ENCODE measurements at places on chromosomes 4 and X. TPM values are rescaled to one million over a fixed set of nuclear protein-coding genes. Genes with fewer than 3 reads are reported as not detected.

CCSER1 gene
- total RNA-seq: not detected

GRCh38 chrX:109632906-109633504 is 8.0 kb upstream of the KCNE5 start:
- H3K4me3 ChIP-seq: no peak overlapping the region
- peaks cover 12% of the 10 kb centered on the region for H3K36me3 ChIP-seq
- H3K27ac ChIP-seq: no peak overlapping the region
- peaks cover 3% of the 10 kb centered on the region for H3K4me1 ChIP-seq
- no peak for DNase-seq

DNA sequence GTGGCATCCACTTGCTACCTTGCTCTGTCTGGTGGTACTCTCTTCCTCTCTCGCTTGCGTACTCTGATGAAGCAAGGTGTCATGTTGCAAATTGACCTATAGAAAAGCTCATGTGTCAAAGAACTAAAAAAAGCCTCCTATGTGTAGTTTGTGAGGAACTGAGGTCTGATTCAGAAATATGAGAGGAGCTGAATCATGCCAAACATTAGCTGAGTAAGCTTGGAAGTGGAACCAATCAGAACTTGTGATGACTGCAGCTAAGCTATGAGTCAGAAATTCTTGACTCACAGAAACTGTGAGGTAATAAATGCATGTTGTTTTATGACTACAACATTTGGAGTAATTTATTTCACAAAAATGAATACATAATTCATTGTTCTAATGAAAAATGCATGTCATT is 2138.8 kb downstream of the PCDH7 start:
- no peaks in the 10 kb centered on the region for H3K4me1 ChIP-seq
- DNase-seq: no peak
- H3K36me3 ChIP-seq: no peaks in the 10 kb centered on the region
- H3K27ac ChIP-seq: no peak overlapping the region
- H3K4me3 ChIP-seq: no peak overlapping the region
- no peaks in the 10 kb centered on the region for H3K27me3 ChIP-seq

GRCh38 chr4:147012059-147012707 is 66.5 kb upstream of the TTC29 start:
- no peak for DNase-seq
- no peak overlapping the region for H3K4me3 ChIP-seq
- no peaks in the 10 kb centered on the region for H3K36me3 ChIP-seq
- H3K4me1 ChIP-seq: no peaks in the 10 kb centered on the region
- peaks cover 2% of the 10 kb centered on the region for H3K27me3 ChIP-seq
- H3K27ac ChIP-seq: no peak overlapping the region

- no peak for DNase-seq
- no peaks in the 10 kb centered on the region for H3K36me3 ChIP-seq
- H3K27me3 ChIP-seq: peaks cover 2% of the 10 kb centered on the region
- H3K4me1 ChIP-seq: no peaks in the 10 kb centered on the region
These were observed 137.4 kb downstream of the BMP15 start for GRCh38 chrX:51047950-51048349.

DCTD gene
- 125 TPM for total RNA-seq

GRCh38 chrX:2483398-2484060 is 17.2 kb downstream of the DHRSX start:
- peaks cover 30% of the 10 kb centered on the region for H3K36me3 ChIP-seq
- H3K27me3 ChIP-seq: no peaks in the 10 kb centered on the region
- DNase-seq: no peak
- H3K4me1 ChIP-seq: no peaks in the 10 kb centered on the region

- peaks cover 2% of the 10 kb centered on the region for H3K27me3 ChIP-seq
- no peak overlapping the region for H3K4me3 ChIP-seq
- H3K4me1 ChIP-seq: no peaks in the 10 kb centered on the region
- no peaks in the 10 kb centered on the region for H3K36me3 ChIP-seq
- H3K27ac ChIP-seq: no peak overlapping the region
- DNase-seq: no peak
These were observed 315.8 kb downstream of the MID1IP1 start for GRCh38 chrX:39117101-39117500.

DNA sequence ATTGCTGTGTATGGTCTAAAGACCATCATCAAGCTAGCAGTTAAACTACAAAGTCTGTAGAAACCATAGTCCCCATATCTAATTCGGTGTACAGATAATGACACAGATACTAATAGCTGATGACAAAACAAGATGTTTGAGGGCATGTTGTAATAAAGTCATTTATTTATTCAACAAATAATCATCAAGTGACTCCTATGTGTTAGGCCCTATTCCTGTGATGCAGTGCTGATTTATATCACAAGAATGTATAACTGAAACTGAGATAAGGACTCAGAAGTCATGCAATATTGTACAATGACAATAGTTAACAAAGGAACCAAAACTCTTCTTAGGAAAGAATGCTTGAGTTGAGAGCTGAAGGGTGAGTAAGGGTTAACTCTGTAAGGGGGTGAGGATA is 315.0 kb upstream of the NR3C2 start:
- DNase-seq: no peak
- H3K27me3 ChIP-seq: no peaks in the 10 kb centered on the region
- no peak overlapping the region for H3K27ac ChIP-seq
- H3K4me1 ChIP-seq: no peaks in the 10 kb centered on the region
- no peak overlapping the region for H3K4me3 ChIP-seq

GRCh38 chr4:30370105-30370504 is 350.1 kb upstream of the PCDH7 start:
- no peak overlapping the region for H3K27ac ChIP-seq
- DNase-seq: no peak
- H3K27me3 ChIP-seq: no peaks in the 10 kb centered on the region
- no peaks in the 10 kb centered on the region for H3K4me1 ChIP-seq
- no peaks in the 10 kb centered on the region for H3K36me3 ChIP-seq

DNA sequence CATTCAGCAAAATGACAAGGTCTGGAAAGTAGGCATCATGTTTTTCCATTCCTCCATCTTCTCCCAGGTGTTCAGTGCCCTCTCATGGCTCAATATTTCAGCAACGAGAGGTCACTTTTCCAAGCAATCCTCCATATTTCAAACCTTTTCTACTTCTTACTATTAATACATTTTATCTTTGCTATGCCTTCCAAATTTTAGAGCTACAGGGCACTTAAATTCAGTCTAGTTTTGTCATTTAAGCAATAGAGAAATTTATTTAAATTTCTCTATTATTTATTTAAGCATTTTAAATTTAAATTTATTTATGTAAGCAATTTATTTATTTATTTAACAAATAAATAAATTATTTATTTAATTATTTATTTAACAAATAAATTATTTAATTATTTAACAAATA is 305.1 kb upstream of the ANXA10 start:
- no peak overlapping the region for H3K4me3 ChIP-seq
- H3K4me1 ChIP-seq: no peaks in the 10 kb centered on the region
- no peak overlapping the region for H3K27ac ChIP-seq
- DNase-seq: no peak
- H3K36me3 ChIP-seq: no peaks in the 10 kb centered on the region
- H3K27me3 ChIP-seq: no peaks in the 10 kb centered on the region

YTHDC1 gene
- 83.9 TPM for total RNA-seq

DNA sequence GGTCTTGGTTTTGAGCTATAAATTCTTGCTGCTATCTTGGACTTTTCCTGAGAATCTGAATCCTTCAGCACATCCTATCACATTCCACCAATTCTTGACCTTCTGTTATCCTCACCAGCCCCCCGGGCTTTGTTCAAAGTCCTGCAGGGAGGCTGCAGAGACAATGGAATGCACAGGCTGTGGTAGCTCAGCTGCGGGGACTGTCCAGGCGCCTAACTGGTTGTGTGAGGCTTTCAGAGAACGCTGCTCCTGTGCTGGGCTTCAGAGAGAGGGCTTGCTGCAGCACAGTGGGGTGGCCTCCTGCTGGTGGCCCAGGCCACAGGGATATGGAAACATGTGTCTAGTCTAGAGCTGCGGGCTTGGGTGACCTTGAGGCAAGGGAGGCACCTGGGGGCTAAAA is 196.3 kb upstream of the GATB start:
- H3K4me1 ChIP-seq: no peaks in the 10 kb centered on the region
- H3K36me3 ChIP-seq: no peaks in the 10 kb centered on the region
- DNase-seq: no peak
- no peak overlapping the region for H3K27ac ChIP-seq
- H3K27me3 ChIP-seq: no peaks in the 10 kb centered on the region

GRCh38 chr4:154329268-154329868 is 162.2 kb downstream of the DCHS2 start:
- H3K4me3 ChIP-seq: no peak overlapping the region
- peaks cover 12% of the 10 kb centered on the region for H3K4me1 ChIP-seq
- no peaks in the 10 kb centered on the region for H3K36me3 ChIP-seq
- peaks cover 30% of the 10 kb centered on the region for H3K27me3 ChIP-seq

GRCh38 chr4:154564311-154564710 is 1.5 kb downstream of the FGB start:
- DNase-seq: no peak
- no peaks in the 10 kb centered on the region for H3K36me3 ChIP-seq

HTN3 gene
- total RNA-seq: not detected

DNA sequence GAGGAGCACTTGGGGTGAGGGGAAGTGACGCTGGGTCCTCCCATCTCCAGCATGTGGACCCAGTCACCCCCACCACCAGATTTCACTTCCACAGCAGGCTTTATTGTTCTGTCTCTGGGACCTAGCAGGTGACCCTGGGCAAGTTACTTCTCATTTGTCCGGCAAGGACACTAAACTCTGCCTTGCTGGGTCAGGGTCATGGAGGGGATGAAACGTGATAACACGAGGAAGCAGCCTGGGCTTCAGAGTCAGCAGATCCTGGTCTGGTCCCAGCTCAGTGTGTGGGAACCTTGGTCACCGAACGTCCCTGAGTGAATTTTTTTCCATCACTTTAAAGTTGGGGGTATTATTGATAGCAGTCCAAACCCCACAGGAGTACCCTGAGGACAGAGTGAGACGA is 3.9 kb downstream of the UBA1 start:
- H3K27me3 ChIP-seq: no peaks in the 10 kb centered on the region
- H3K36me3 ChIP-seq: peaks cover 63% of the 10 kb centered on the region
- peaks cover 29% of the 10 kb centered on the region for H3K4me1 ChIP-seq
- DNase-seq: no peak

- no peaks in the 10 kb centered on the region for H3K27me3 ChIP-seq
- no peak overlapping the region for H3K4me3 ChIP-seq
- no peak for DNase-seq
- no peaks in the 10 kb centered on the region for H3K36me3 ChIP-seq
These were observed 72.1 kb downstream of the HTRA3 start for GRCh38 chr4:8341691-8342090.

DNA sequence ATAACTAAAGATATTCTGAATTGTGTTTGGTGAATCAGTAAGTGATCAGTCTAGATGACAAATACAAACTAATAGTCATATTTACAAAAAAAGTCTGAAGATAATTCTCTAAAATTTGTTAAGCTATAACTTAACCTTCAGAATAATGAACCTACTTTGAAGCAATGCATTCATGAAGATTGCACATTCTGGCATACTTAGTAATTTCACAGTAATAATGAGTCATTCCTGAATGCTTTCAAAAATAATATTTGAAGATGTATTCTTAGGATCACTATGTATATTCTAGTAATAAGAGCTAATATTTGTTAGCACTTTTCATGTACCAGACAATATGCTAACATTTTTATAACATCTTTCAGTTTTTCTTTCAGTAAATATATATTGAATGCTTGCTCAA is 756.7 kb upstream of the SLIT2 start:
- no peak overlapping the region for H3K27ac ChIP-seq
- no peak for DNase-seq
- H3K36me3 ChIP-seq: no peaks in the 10 kb centered on the region
- no peak overlapping the region for H3K4me3 ChIP-seq
- no peaks in the 10 kb centered on the region for H3K4me1 ChIP-seq
- no peaks in the 10 kb centered on the region for H3K27me3 ChIP-seq

DNA sequence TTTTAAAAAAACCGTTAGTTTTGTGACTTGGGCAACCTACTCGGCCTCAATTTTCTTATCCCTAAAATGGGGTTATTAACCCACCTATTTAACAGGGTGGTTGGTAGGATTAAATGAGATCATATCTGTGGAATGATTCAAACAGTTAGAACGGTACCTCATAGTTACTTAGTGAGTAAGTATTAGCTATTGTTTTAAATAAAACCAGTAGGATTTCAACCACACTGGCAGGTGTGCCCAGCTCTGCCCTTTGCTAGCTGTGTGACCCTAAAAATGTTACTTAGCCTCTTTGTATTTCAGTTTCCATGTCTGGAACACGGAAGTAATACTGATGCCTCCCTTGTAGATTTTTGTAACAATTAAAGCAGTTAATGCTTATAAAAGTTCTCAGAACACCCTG is 225.8 kb upstream of the SPRY1 start:
- no peaks in the 10 kb centered on the region for H3K36me3 ChIP-seq
- no peak overlapping the region for H3K27ac ChIP-seq
- no peak for DNase-seq
- H3K4me3 ChIP-seq: no peak overlapping the region
- no peaks in the 10 kb centered on the region for H3K27me3 ChIP-seq
- H3K4me1 ChIP-seq: no peaks in the 10 kb centered on the region

DNA sequence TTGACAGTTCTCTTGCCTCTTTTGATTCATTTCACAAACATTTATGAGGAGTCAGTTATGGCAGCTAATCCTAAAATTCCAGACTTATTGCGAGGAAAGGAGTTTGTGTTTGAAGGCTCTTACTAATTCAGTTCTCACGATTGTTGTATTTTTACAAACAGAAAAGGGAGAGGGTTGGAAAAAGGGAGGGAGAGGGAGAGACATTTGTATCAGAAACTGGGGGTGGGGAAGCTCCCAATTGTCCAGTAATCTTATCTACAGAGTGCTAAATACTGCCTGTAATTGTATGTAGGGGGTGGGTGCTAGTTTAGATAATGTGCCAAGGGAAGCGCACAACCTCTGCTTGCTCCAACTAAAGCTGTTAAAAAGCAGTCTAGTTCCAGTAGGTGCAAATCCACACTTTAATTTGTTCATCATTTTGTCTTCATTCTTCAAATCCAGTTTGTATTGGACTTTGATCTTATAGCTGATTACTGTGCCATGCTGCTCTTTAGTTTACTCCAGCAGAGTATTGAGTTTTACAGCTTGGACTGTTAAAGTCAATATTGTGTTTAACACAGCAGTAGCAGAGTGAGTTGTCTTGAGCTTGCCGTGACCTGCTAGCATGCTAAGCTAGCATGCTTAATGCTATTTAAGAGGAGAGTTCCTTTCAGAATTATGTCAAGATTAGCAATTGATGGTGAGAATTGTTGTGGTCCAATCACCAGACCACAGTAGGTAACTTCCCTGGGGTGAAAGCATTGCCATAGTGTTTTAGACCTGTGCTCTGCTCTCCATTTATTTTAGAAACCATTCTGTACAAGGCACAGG is 13.9 kb downstream of the FNIP2 start:
- peaks cover 35% of the 10 kb centered on the region for H3K4me1 ChIP-seq
- DNase-seq: no peak
- H3K36me3 ChIP-seq: no peaks in the 10 kb centered on the region
- no peak overlapping the region for H3K4me3 ChIP-seq
- no peaks in the 10 kb centered on the region for H3K27me3 ChIP-seq

Measured in activated CD4-positive, alpha-beta T cell treated with anti-CD3 and anti-CD28 coated beads, Interleukin-2, amount 10 ng/mL, durations not matched to agents 24 days and 14 days (primary cell).